COR-L47 (cell line): ENCODE measurements at places on chromosomes 6 and 20.

DNA sequence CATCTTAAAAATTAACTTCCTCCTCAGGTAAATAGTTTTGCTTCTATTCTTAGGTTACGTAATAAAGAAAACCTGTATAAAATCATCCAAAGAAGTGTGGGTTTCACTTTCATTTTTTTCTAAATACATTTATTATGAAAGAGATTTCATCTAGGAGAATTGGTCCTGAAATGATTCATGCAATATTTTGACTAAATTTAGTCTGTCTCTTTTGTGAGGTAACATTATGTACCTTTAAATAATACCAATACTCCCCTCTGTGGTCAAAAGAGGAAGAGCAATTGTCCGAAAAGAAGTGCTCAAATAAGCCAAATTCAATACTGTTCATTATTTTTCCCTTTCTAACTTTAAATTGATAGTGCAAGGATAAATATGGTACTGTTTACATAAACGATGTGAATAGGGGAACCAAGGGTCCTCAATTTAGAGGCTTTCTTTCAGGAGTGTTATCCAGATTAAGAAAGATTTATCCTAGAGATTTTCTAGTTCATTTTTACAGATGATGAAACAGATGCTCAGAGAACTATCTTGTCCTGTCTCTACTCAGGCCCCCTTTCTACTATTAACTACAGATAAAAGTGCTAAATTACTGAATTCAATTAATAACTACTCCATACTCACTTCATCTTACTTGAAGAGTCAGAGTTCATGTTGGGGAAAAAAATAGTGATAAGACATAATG, 26.2 kb downstream of the CYP39A1 start:
- no peak for DNase-seq

DNA sequence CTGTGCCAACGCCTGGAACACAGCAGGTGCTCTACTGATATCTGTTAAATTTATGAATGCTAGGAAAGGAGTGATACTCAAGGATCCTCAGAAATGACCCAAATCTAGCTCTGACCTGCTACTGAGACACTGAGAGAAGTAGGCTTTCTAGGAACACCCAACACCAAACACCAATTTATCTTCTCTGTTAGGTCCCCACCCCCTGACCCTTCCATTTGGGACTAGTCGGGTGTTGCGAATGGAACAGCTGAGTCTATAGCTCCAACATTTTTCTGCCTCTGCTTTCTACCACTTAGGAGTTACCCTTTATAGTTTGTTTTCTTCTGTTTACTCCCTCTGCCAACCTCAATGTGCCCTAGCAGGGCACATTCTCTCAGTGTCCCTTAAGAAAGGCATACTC, 24.0 kb downstream of the CPNE1 start:
- no peak for DNase-seq

DNA sequence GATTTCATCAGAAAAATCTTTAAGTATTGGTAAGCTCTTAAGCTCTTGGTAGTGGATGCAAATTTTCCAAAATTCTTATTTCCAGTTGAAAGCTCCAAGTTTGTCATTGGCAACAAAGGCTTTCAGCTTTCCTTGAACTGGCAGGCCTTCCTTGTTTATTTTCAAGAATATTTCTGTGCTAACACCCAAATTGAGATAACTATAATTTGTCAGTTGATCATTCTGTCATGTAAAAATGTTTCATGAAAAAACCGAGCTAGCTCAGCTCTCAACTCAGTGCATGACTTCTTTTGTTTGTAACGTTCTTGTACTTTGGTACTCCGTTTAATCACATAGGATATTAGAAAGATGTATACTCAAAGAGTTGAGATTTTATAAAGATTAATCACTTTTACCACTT, 38.9 kb upstream of the CALHM6 start:
- DNase-seq, result no peak

- no peak for DNase-seq
Measured at GRCh38 chr20:24017458-24017755, 28.8 kb upstream of the GGTLC1 start.

DNA sequence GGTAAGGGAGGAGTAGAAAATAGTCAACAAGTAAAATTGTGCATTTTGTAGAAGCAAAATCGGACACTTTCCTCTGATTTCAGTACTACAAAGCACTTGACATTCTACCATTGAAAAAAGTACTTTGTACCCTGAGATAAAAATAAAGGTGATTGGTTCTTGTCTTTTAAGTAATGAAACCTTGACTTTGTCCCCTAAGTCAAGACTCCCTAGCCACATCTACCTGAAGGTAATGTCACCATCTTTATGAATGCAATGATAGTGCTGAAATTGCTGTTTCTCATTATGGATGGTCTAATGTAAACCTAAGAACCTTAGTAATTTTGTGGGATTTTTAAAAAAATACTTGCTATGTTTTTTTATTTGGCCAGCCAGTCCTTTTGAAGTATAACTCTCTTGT, 2.4 kb upstream of the MAN1A1 start:
- DNase-seq, result no peak
